ENCODE measurements at places on chromosomes 1 and 21.

DNA sequence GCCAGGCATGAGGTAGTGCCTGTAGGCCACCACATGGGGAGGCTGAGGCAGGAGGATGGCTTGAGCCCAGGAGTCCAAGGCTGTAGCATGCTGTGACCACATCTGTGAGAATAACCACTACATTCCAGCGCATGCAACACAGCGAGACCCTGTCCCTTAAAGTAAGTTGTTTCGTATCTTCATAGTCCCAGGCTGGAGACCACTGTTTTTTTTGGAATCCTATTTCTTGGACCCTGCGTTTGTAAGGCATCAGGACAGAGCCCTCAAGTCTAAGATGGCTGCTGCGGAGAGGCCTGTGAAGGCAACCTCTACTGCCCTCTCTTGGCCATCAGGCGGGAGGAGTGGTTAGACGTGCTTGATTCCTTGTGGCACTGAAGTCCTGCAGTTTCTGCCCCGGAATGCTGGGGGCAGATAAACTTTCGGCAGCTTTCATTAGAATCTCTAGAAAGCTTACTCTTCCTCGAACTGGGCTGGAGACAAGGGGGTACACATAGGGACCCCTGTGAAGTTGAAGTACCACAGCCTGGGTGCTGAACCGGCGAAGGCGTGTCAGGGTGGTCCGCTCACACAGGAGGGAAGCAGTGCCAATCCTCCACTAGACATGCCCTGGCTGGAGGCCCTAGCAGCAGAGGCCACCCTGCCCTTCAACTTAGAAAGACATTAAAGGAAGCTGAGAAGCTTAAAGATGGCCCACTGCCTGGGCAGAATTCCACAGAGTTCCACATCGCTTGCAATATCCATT lies 36.6 kb downstream of the RABIF start:
- peak; percentile 27 for DNase-seq

DNA sequence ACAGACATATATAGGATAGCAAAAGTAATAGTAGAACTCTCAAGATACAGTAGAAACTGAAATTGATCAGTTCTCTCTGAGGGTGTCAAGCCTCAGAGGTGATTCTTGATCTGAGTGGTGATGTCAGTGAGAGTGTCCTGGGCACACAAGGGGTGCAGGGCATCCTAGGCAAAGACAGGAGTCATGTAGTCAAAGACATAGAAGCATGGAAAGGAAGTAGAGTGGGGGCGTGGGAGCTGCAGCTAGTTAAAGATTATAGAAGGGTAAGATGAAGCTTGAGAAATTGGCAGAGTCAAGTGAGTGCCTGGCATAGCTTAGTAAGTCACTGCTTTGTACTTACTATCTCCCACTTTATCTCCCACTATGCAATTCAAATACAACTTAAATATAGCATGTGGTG lies 22.8 kb downstream of the CDC7 start:
- DNase-seq, result no peak

GRCh38 chr1:33244143-33244808 lies 12.0 kb upstream of the ZNF362 start:
- no peak for DNase-seq

DNA sequence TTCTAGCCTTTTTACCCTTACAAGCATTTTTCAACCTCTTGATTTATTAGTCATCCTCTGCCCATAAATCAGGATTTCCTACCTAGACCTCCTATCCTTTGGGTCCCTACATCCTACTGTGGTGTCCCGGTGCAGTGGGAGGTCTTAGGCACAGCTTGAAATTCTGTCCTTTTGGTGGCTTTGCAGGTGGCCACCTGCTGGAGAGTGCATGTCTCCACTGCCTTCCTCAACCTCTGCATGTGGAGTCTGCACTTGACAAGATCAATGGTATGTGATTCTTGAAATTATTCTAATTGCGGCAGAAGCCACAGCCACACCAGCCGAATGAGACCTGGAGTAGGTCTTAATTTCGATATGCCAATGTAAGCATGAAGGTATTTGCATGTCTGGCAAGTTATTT lies 11.4 kb upstream of the KCNA3 start:
- DNase-seq, result peak; percentile 39

DNA sequence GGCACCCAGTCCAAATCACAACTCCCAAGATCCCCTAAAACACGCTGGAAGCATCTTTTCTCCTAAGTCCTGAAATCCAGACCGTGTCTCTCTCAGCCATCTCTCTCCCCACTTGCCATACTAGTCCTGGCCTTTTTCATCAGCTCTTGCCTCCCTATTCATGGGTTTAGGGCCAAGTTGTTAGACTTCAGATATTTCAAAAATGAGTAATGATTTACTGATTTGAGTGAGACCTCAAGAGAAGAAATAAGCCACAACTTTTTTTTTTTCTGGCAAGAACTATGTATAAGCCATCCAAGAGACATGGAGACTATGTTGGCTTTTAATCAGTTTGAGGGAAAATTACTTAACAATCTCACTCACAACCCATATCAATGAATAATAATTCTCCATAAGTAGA lies 62.5 kb downstream of the TBX15 start:
- no peak for DNase-seq

DNA sequence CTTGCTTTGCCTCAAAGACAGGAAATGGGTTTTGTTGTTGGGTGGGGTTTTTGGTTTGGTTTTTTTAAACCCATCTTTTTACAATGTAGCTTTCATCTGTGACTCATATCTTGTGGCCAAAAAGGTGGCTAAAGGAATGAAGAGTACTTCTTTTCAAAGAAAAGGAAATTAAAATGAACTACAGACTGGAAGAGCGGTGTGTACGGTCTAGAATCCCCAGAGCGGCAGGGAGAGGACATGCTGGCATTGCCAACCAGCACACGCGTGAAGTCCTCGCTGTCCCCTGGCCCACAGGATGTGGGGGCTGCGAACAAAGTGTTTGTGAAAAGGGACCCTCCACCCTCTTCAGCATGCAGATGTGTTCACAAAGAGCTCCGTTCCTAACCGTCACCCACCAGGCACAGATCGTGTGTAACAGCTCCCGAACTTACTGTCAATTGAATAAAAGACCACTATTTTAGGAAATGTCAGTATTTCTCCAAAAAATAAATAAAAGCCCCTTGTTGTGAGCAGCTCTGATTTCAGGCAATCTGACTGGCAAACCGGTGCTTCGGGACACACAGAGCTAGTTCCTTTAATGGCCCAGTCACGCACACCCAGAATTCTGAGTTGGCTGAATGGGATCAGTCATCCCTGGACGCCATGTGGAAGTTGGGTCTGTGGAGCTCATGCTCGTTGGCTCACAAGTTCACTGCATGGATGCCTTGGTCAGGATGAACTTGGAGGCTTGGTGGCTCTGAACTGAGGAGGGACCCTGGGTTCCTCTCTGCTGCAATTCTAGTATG lies 602.9 kb downstream of the NPHP4 start:
- peak; percentile 68 for DNase-seq

GRCh38 chr1:179208681-179209477 lies 20.6 kb downstream of the ABL2 start:
- no peak for DNase-seq

- DNase-seq, result no peak
Observed at GRCh38 chr1:30514945-30515344, 208.4 kb downstream of the MATN1 start.

DNA sequence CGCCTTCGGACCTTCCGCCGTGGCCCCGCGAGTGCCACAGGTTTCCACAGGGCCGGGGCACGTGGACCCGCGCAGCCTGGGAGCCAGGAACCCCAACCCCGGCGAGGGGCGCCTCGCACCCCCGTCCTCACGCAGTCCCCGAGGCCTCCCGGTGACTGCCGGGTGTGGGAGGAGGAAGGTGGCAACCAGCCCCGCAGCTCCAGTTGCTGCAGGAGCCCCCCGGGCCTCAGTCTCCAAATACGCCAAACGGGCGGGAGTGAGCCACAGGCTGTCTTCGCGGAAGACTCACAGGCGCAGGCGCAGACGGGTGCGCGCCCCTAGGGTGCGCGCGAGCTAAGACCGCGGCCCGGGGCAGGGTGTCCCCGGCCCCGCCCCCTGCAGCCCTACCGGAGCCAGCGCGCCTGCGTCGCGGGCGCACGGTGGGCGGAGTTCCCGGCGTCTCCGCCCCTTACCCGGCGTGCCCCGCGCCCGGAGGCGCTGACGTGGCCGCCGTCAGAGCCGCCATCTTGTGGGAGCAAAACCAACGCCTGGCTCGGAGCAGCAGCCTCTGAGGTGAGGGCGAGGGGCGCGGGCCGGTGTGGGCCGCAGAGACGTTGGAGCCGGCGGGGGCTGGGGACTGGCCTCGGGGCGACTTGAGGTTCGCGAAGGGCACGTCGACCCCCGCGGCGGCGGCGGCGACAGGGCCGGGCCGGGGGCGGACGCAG lies at the start of gene ARF1:
ARF1 (plus strand) TSS at position 495 of the 704 bp plus-strand sequence. CDS start 14,407 bp downstream, outside the sequence.
- peak; percentile 91 for DNase-seq

- no peak for DNase-seq
Observed at GRCh38 chr1:175498002-175498401, 245.4 kb downstream of the TNR start.

DNA sequence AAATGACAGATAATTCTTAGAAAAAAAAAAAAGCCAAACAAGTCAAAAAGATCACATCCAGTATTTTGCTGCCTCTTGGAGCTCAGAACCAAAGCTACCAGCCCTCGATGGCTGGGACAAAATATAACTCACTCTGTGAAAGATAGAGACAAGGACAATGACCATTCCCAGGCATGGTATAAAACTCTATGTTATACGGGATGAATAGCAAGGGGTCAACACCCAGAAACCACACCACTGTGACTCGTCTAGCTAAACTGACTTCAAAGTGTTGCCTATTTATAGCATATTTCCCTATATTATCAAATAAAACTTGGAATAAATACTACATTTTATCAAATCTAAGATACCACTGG lies 10.1 kb downstream of the TMEM63A start:
- DNase-seq, result no peak

- DNase-seq, result no peak
Observed at GRCh38 chr1:196660272-196660671, 8.4 kb downstream of the CFH start.

DNA sequence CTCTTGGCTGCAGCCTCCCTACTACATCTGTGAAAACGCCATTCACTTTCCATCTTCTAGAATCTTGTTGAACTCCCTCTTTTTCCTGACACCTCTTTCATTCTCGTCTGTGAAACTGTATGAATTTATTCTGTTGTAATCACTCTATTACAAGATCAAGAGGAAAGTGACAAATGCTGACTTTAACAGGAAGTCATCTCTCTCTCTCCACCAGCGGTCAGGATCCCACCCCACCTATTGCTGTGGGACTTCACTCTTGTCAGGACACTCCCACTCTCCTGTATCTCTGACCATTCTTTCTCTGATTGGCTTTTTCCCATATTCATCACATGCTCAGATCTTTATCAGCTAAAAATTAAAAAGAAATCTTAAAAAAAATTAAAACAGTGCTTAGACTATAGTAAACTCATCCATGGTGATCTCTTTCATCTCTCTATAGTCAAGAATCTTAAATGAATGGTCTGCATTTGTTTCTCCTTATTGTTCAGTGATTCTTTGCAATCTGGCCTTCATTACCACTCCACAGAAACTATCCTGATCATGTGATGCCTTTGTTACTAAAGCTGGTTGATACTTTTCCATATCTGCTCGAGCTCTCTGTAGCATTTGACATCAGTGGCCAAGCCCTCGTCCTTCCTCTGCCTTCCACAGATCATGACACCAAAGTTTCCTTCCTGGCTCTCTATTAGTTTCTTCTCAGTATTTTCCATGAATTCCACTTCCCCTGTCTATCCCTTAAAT lies 113.6 kb downstream of the UCHL5 start:
- DNase-seq, result no peak

DNA sequence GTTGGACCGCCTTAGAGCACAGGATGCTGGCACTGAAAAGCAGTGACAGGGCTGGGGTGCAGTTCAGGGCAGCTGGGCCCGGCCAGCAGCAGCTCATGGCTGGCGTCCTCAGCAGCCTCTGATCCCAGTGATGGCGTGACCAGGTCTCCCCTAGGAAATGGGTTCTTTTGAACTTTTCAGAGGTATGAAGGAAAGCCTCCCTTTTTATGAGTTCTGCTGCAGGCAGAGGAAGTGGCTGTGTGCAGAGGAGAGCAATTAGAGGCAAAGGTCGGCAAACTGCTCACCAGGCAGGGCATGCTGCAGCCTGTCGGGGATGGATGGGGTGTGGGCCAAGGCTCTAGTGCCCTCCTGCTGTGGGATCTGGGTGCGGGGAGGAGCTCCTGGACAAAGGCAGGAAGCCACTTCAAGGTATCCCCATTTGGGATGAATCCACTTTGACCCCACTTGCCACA lies 45.6 kb upstream of the RAB4A start:
- no peak for DNase-seq

- no peak for DNase-seq
Observed at GRCh38 chr1:155003227-155003765, 694 bp downstream of the ZBTB7B start.

- DNase-seq, result no peak
Observed at GRCh38 chr1:91764471-91765115, 121.4 kb downstream of the TGFBR3 start.

- no peak for DNase-seq
Observed at GRCh38 chr1:7002728-7003127, 217.5 kb downstream of the CAMTA1 start.
